ENCODE measurements at places on chromosomes 3 and 15.
A peak's percentile ranks its signal among the peaks of the same experiment; 100 is the strongest.

GRCh38 chr3:156865732-156866131 is 39.6 kb downstream of the LEKR1 start:
- DNase-seq: no peak

DNA sequence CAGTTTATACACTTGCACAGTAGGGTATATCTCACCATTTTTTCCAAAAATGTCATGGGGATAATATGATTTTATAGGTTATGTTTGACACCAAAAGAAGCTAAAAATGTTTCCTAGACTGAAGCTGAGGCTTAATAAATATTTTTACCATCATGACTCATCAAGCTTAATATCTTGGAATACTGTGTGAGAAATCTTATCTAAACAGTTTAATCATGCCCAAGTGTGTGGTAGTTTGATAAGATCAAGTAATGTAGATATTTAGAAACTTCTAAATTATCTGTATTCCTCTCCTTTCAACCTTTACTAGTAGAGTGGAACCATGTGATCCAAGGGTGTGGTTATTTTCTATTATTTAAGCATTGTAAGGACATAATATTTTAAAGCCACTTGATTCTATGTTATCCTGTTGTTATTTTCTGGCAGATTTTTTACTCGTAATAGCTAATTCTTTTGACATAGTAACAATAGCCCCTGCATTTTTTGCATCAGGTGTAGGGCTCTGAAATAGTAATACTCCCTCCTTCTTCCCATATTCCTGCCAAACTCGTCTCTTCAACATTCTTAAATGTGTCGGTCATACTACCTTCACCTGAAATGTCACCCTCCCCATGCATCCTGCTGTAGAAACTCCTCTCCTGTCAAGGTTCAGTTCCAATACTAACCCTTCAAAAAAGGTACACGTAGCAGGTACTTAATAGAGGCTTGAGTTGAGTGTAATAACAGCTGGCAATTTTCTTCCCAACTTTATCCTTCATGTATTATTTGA is 729.6 kb downstream of the NLGN1 start:
- no peak for DNase-seq

DNA sequence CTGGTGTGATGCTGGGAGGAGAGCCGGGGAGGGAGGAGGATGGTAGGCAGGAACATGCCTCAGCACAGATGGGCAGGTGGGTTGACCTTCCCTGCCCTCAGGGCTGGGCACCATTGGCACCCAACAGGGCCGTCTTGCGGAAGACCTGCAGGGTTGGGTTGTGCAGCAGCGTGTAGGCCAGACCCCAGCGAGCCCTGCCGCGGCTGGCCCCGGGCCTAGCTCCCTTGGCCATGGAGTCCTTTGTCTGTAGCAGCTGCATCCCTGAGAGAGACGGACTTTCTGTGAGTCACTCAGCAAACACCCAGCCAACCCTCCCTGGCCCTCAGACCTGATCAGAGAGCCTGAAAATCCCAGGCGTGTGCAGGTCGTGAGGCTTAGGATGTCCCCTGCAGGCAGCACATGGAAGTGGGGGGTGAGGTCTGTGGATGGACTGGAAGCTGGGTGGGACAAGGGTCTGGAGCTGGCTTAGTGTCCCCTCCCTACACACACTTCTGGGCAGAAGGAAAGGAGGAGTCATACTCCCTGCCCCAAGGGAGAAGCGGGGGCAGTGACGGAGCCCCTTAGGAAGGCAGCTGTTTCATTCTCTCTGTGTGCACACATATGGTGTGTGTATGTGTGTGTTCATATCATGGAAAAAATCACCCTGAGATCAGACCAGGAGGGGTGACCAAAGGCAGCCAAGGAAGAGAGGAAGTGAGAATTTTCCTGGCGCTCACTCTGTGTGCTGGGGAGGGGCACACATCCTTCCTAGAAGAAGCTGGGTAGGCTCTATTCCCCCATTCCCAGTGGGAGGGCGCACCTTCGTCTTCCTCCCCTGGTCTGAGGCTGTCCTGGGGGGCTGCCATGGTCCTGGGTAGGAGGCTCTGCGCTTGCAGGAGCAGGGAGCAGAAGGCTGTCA is 6.7 kb downstream of the ISLR start:
- peak; percentile 81 for DNase-seq

- DNase-seq: no peak
Measured at GRCh38 chr3:98730338-98730737, 32.8 kb upstream of the ST3GAL6 start.

GRCh38 chr3:184050217-184050847 is 2.5 kb upstream of the HTR3C start:
- no peak for DNase-seq

DNA sequence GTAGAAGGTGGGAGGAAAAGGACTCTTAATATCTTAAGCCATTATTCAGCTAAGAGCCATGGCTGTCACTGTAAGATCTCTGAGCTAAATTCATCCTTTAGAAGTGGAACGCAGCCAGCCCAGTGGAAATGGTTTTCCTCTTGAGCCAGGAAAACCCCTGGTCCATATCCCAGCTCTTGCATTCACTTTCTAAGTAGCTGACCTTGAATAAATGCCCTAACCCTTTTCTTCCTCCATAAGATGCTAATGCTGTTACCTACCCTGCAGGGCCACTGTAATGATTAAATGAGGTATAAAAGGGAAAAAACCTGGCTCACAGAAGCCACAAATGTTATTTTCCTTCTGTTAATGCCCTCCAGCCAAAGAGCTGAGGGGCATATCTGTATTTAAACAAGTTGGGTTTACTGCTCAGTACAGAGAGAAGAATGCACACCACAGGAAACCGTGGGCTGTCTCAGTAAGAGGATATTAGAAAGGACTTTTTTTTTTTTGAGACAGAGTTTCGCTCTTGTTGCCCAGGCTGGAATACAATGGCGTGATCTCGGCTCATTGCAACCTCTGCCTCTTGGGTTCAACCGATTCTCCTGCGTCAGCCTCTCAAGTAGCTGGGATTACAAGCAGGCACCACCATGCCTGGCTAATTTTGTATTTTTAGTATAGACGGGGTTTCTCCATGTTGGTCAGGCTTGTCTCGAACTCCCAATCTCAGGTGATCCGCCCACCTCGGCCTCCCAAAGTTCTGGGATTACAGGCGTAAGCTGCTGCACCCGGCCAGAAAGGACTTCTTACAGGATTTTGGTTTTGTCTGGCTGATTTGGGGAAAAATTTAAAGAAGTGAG is 6.8 kb downstream of the UBL7 start:
- DNase-seq: no peak

DNA sequence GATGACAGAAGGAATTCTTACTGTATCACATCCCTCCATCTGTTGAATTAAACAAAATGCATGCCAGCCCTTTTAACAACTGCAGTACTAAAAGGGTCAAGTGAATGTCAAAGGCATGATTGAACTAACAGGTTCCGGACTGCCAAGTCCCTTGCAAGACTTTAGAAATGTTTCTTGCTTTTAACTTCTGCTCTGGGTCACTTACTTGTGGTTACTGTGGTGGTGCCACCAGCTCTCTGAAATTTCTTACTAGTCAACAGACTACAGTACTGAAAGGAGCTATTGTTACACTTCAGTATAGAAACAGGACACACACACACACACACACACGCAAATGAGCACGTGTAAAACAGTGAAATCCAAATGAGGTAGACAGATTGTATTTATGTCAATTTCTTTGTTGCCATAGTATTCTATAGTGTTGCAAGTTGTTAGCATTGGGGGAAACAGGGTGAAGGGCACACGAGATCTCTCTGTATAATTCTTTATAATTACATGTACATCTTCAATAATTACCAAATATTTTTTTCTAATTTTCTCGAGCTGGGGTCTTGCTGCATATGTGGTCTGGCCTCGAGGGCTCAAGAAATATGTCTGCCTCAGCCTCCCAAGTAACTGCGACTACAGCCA is 79.9 kb upstream of the SLC25A26 start:
- no peak for DNase-seq

All from femur (tissue), 1 donor.